ENCODE measurements at places on chromosomes 7 and 10. TPM values are rescaled to one million over a fixed set of nuclear protein-coding genes. Genes with fewer than 3 reads are reported as not detected.

Gene OR2A42
- total RNA-seq: not detected

- no peak for DNase-seq
These were observed 316.2 kb downstream of the ATRNL1 start for GRCh38 chr10:115409347-115409746.

Gene ZNF789
- total RNA-seq: 13.0 TPM

Gene SORBS1
- total RNA-seq: 431 TPM

Measured in mucosa of gallbladder (tissue), 1 donor.